Brain (organoid and tissue), 16 donors: ENCODE measurements at places on chromosomes 2 and 18. TPM values are rescaled to one million over a fixed set of nuclear protein-coding genes. Genes with fewer than 3 reads are reported as not detected.

Gene DSG2
- 0.19 TPM for polyA plus RNA-seq

Gene CXCR2
- polyA plus RNA-seq: 0.29 TPM

Gene POTEJ
- not detected for polyA plus RNA-seq

Gene ABCB11
- polyA plus RNA-seq: not detected

Gene VWC2L
- polyA plus RNA-seq: 0.29 TPM

Gene IGFBP5
- polyA plus RNA-seq: 769 TPM

Gene AQP4
- polyA plus RNA-seq: 35.4 TPM

Gene LOXL3
- polyA plus RNA-seq: 4.9 TPM

Gene TYW5
- polyA plus RNA-seq: 1.2 TPM

Gene INO80C
- polyA plus RNA-seq: 43.5 TPM

Gene CD8A
- 2.7 TPM for polyA plus RNA-seq

Gene FAM228A
- polyA plus RNA-seq: 0.34 TPM

Gene ATP6V1C2
- polyA plus RNA-seq: 0.75 TPM

Gene VSNL1
- polyA plus RNA-seq: 124 TPM

Gene EVA1A
- polyA plus RNA-seq: 4.9 TPM

Gene ATOH8
- polyA plus RNA-seq: 15.8 TPM

Gene CAVIN2
- polyA plus RNA-seq: 7.8 TPM

Gene NDC80
- 21.0 TPM for polyA plus RNA-seq
